ENCODE measurements at places on chromosomes 16 and 17.

DNA sequence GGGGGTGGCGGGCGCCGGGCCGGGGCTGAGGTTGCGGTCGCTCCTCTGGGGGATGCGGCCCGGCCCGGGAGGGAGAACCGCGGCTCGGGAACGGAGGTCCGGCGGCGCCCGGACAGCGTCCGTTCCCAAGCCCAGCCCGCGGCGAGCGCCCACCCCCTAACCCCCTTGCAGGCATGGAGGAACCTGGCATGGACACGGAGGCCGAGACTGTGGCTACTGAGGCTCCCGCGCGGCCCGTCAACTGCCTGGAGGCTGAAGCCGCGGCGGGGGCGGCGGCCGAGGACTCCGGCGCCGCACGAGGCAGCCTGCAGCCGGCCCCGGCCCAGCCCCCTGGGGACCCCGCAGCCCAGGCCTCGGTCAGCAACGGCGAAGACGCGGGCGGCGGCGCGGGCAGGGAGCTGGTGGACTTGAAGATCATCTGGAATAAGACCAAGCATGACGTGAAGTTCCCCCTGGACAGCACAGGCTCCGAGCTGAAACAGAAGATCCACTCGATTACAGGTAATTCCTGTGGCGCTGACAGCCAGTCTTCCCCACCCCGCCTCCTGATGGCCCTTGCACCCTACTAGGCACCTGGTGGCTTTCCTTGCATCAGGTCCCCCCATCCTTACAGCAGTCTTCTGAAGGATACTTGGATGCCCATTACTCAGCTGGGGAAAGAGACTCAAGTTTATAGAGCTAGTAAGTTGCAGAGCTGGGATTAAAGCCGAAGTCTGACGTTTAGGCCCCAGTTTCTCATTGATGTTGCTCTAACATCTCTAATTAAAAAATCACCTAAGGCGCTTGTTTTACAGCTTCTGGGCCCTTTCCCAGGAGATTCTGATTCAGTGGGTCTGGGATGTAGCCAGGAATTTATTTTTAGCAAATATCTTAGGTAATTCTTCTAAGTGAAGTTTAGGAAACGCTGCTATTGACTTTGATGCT lies 514 bp downstream of the UBFD1 start:
- DNase-seq, result peak; percentile 66

GRCh38 chr17:40351359-40352236 lies 12.9 kb downstream of the GJD3 start:
- DNase-seq, result no peak

DNA sequence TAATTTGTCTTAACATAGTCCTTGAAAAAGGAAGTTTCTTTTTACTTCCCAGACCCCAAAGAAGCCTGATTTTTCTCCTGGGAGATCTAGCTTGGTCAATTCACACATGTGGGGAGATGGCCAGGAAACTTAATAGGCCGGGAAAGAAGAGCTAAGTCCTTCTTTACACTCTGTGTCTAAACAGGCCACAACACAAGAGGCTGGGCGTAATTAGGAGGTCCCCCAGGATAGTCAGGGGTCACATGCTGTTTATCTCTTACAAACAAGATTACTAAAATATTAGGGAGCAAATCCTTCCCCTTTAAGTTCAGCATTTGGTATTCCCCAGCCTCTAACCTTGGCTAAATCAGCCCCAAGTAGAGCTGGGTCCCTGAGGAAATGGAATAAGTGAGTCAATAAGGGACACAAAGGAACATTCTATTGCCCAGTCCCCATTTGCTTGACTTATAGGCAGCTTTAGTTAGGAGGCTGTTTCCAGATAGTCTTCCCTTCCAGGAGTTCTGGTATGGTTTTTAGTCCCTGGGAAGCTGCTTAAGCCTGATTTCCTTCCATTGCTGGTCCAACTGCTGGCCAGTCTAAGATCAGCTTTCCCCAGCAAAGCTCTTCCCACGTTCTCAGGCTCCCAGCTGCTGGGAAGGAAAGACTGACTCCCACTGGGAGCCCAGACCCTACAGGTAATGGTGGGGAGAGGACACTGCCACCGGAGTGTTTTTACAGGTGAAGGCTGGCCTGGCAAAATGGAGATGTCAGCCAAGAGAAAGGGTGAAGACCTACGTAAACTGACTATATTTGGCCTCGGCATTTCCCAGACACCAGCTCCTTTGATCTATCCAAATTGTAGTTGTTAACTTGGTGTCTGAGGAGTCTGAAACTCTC lies 14.1 kb upstream of the HOXB9 start:
- no peak for DNase-seq

- DNase-seq, result no peak
Observed at GRCh38 chr17:63686138-63686685, 13.7 kb downstream of the LIMD2 start.
